ENCODE measurements at places on chromosomes 13 and 19. TPM values are rescaled to one million over a fixed set of nuclear protein-coding genes. Genes with fewer than 3 reads are reported as not detected.

GRCh38 chr13:21481359-21481758 lies 22.3 kb upstream of the ZDHHC20 start:
- H3K4me1 ChIP-seq = peaks cover 15% of the 10 kb centered on the region
- H3K27me3 ChIP-seq = no peaks in the 10 kb centered on the region
- no peak overlapping the region for H3K27ac ChIP-seq
- no peak for DNase-seq
- H3K36me3 ChIP-seq = no peaks in the 10 kb centered on the region

DNA sequence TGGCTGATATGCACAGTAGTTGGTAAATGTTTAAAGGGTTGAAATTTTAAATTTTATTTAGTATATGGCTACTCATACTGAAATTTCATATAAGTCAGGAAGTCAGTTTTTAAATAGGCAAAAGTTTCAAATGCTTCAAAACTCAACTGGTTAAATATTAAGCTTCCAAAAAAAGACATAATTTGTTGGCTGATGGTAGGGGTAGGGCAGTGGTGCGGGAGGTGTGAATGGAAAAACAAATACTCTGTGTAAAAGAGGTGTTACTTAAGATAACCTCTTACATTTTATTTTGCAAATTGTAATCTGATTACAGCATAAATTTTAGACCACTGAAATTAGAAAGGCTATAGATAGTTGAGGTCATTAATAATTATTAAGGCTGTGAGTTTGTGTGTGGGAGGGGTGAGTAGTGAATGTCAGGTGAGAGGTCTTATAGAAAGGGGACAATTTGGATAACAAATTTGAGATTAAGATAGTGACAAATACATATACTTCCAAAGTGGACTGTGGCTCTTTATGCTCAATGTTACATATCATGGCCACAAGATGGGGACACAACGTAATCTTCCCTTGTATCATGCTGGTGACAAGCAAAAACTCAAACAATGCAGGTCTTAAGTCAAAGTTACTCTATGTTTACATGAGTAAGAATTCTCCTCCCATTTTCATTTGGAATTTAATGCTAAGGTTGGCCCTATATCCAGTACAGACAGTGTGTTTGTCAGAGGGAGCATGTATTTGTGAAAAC lies 36.6 kb upstream of the OXGR1 start:
- H3K4me3 ChIP-seq = no peak overlapping the region
- no peak overlapping the region for H3K27ac ChIP-seq
- DNase-seq = no peak
- no peaks in the 10 kb centered on the region for H3K36me3 ChIP-seq
- H3K27me3 ChIP-seq = no peaks in the 10 kb centered on the region

DNA sequence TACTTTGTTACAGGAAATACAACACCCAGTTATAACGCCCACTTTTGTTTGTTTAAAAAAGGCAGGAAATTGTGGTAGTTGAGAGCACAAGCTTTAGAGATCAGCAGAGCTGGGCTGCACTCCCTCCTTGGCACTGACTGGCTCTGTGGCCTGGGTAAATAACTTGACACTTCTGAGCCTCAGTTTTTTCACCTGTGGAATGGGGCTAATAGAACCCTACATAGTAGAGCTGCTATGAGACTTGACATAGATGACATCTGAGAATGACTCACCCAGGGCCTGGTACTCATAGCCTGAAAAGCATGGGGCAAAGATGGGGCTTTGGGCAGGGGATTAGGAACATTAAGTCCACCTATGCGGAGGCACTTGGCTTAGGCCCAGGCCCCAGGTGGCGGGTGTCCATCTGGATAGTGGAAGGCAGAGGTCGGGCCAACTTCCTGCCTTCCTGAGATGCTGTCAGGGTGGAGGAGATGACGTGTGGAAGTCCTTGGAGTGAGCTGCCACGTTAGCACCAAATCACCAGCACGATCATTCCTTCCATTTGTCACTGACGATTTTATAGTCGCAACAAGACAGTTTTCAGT lies 159.1 kb downstream of the KATNAL1 start:
- H3K27ac ChIP-seq = peak overlapping the region; percentile 60
- H3K4me1 ChIP-seq = peaks cover 99% of the 10 kb centered on the region
- H3K36me3 ChIP-seq = no peaks in the 10 kb centered on the region
- peak; percentile 80 for DNase-seq
- peak overlapping the region; percentile 31 for H3K4me3 ChIP-seq

- no peak for DNase-seq
- H3K4me3 ChIP-seq = no peak overlapping the region
These were observed 21.6 kb downstream of the NLRP4 start for GRCh38 chr19:55857974-55858373.

DNA sequence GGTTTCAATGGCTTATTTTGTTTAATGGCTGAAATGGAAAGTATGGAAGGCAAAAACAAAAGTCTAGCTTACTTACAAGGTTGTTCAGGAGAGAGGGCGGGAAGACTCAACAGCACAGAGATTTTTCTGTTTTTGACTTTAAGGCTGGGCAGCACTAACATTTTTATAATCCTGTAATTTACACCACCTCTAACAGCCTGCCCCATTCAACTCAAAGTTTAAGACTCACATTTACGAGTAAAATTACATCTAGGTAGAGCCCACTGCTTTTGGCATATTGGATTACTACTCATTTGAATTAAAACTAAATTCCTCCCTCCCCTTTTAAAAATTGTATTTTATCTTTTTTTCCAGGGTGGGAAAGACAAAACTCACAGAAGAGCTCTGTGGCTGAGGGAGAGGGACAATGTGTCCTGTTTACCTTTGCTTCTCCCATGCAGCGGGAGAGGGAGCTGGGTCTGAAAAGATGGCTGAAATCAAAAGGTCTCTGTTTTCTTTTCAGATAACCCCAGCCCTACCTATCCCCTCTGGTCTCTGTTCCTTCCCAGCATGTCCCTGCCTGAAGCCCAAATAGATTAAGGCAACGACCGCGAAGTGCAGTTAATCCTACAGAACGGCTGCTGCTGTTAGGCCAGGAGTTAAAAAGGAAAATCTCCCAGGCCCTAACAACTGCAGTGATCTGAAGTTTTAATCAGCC lies 6.6 kb downstream of the EFNB2 start:
- H3K4me1 ChIP-seq = peaks cover 15% of the 10 kb centered on the region
- DNase-seq = no peak
- no peak overlapping the region for H3K27ac ChIP-seq
- H3K27me3 ChIP-seq = peaks cover 6% of the 10 kb centered on the region

GRCh38 chr13:111210544-111211469 lies 95.7 kb downstream of the ARHGEF7 start:
- H3K27me3 ChIP-seq = no peaks in the 10 kb centered on the region
- no peaks in the 10 kb centered on the region for H3K4me1 ChIP-seq
- no peak for DNase-seq
- H3K27ac ChIP-seq = no peak overlapping the region
- H3K36me3 ChIP-seq = no peaks in the 10 kb centered on the region
- no peak overlapping the region for H3K4me3 ChIP-seq

DNA sequence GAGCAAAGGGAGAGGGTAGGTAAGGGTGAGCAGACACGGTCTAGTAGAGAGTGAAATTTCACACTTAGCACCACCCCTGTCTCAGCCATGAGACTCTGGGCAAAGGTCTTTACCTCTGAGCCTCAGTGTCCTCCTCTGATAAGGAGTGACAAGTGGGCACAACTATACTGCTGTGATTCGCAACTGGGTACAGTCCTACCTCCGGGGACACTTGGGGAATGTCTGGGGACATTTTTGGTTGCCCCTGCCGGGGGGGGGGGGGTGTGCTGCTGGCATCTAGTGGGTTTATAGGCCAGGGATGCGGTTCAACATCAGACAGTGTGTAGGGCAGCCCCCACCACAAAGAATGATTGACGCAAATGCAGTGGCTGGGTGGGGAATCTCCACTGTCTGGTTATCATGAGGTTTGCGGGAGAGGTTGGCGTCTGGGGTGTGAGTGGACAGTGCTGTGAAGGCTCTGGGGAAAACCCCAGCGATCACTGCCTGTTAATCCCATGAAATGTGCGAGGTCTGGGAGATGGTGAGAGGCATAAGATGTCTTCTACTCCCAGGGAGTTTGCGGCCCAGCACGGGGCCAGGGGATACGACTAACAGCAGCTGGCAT lies 4.3 kb downstream of the NACC1 start:
- H3K27ac ChIP-seq = no peak overlapping the region
- no peak for DNase-seq
- H3K36me3 ChIP-seq = no peaks in the 10 kb centered on the region
- peaks cover 44% of the 10 kb centered on the region for H3K4me1 ChIP-seq
- no peak overlapping the region for H3K4me3 ChIP-seq

GRCh38 chr13:27077451-27077850 lies 94.2 kb downstream of the USP12 start:
- peaks cover 2% of the 10 kb centered on the region for H3K36me3 ChIP-seq
- no peak overlapping the region for H3K27ac ChIP-seq
- H3K4me1 ChIP-seq = no peaks in the 10 kb centered on the region
- no peak overlapping the region for H3K4me3 ChIP-seq

- H3K27me3 ChIP-seq = no peaks in the 10 kb centered on the region
- no peak overlapping the region for H3K4me3 ChIP-seq
- H3K27ac ChIP-seq = no peak overlapping the region
- no peaks in the 10 kb centered on the region for H3K4me1 ChIP-seq
These were observed 291.4 kb downstream of the IRS2 start for GRCh38 chr13:109494925-109495369.

The POLR2I gene
- total RNA-seq = 55.0 TPM

The SMIM44 gene
- not detected for total RNA-seq

The MAST1 gene
- total RNA-seq = not detected

The CD22 gene
- 0.30 TPM for total RNA-seq
